AML-193 (cell line): ENCODE measurements at places on chromosomes 2 and 18.

DNA sequence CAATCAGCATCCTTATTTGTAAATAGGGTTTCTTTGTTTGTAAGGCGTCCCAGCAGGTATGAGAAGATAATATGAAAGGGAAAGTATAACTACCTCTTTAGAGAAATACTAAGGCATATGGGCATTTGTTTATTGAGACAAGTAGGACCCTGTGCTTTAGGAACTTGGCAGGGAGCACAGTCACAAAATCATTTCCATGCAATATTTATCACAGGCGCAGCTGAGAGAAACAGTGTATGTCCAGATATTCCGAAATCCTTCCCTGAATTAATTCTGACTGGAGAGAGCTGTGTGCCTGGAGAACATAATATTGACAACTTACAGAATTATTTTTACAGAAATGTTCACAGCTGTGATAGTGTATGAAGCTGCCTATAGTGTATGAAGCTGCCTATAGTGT lies 416.7 kb downstream of the THSD7B start:
- DNase-seq = no peak

GRCh38 chr18:41639218-41639617 lies 315.8 kb upstream of the PIK3C3 start:
- DNase-seq = no peak

- no peak for DNase-seq
Observed at GRCh38 chr2:225276207-225276606, 123.3 kb upstream of the NYAP2 start.

DNA sequence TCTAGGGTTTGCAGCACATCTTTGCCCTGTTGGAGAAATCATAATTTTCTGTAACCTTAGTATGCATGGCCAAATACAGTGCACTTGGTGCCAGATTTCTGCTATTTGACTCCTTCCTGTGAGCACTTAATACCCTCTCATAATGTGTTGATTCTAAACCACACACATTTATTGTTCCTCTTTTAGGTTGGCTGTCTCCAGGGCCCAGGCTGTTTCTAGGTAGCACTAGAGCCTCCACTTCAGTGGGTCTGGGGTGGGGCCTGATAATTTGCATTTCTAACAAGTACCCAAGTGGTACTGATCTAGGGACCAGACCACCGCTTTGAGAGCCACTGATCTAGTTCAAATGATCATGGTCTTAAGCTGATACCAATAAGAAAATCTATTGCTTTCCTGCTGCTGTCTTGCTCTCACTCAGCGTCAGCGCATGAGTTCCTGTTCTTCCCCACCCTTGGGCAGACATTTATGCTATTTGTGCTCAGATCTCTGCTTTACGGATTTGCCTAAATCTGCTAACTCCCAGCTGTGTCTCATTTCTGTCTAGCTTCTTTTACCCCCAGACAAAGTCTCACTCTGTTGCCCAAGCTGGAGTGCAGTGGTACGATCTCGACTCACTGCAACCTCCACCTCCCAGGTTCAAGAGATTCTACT lies 7.4 kb downstream of the PTRHD1 start:
- peak; percentile 22 for DNase-seq

GRCh38 chr18:63063171-63063570 lies 256.4 kb downstream of the BCL2 start:
- no peak for DNase-seq

DNA sequence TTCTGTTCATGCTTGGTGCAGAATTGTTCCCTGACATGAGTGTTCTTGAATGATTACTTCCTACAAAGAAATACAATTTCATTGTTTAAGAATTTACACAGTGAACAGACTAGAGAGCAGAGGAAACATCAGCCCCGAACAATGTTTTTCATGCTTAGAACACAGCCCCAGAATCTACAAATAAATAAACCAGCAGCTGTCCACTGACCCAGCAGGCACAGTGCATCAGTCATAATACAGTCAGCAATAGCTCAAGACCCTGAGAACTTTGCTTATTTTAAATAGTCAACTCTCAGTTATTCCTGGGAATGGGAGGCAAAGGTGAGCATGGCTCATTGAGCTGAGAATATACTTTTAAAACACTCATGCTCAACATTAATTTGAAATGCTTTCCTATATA lies 38.4 kb downstream of the XIRP2 start:
- DNase-seq = no peak

DNA sequence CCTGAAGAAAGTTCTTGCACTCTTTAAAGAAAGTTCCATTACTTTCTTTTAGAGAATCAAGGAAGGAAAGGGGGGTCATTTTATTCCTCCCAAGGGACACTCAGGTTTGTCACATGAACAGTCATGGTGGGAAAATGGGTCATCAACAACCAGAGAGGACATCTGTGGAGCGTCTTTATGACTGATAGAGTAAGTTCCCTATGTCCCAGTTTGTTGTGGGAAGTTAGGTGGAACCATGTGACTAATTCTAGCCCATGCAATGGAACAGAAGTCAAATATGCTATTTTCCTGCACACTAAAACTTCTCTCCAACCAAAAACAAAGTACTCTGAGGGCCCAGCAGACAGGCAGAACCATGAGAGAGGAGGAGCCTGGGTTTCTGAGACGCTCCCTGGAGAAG lies 165.6 kb upstream of the SERTAD2 start:
- DNase-seq = no peak

DNA sequence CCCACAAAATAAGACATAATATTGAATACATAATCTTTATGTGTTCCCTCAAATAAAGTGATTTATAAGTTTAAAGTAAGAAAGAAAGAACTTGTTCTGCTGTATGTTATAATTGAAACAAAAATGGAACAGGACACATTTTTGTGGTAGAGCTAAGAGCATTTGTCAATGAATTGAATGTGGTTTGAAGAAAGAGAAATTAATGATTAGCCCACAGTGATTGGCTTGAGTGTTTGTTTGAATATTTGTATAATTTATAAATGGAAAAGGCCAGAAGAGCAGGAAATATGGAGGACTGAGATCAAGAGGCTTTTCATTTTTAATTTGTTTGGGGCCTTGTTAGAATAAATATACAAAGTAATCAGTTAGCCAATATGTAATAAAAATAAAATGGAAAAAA lies 395.1 kb upstream of the CDH19 start:
- DNase-seq = no peak

DNA sequence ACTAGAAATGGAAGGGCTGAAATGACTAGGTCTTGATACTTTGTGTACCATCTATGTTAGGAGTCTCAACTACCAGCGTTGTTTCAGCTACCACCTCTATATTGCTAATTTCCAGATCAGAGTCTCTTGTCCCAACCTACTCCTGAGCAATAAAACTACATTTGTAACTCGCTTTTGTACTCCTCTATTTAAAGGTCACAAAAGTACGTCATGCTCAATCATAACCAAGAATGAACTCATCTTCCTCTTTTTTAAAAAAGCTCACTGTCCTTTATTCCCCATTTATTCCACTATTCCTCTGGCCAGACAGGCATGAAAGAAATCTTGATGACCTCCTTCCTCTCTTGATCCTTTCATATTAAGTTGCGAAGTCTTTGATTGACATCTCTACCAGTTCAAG lies 11.2 kb upstream of the MATN3 start:
- DNase-seq = no peak

GRCh38 chr18:22827216-22827615 lies 105.9 kb upstream of the RBBP8 start:
- DNase-seq = peak; percentile 31

GRCh38 chr2:211836409-211836808 lies 702.2 kb downstream of the ERBB4 start:
- no peak for DNase-seq

DNA sequence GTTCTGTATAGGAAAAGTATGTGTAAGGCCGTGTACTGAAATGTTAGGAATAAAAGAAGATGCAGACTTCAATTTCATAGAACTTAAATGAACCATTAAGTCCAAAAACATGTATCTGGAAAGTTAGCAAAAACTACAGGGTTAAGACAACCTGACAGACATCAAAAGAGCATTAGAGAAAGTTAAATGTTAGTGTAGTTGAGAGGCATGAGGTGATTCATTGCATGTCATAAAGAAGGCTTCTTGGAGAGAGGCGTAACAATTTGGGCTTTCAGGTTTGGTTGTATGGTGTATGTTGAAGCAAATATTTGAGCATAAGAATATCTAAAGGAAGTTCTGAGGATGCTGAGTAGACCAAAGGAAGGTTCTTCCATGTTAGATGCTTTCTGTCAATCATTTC lies 6.3 kb downstream of the EPC2 start:
- DNase-seq = no peak
